ENCODE measurements at places on chromosomes 3 and 15.

GRCh38 chr3:8106921-8107320 lies 394.7 kb upstream of the LMCD1 start:
- no peak for DNase-seq

DNA sequence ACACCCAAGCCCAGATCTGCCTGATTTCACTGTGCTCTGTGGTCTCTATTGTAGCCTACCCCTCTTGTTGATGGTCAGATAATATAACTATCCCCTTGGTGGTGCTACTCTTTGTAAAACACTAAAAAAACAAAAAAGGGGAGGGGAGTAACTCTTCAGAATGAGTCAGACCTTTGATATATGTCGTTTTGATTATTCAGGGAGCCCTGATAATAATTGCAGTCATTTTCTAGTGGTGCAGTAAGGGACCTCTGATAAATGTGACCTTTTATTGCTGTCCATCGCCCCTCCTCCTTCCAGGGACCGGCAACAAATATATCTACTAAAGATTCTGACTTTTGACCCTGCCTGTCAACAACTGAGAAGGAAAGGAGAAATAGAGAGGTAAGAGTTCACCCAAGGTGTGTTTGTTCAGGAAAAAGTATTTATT lies 45.1 kb upstream of the MAGI1 start:
- DNase-seq, result no peak

DNA sequence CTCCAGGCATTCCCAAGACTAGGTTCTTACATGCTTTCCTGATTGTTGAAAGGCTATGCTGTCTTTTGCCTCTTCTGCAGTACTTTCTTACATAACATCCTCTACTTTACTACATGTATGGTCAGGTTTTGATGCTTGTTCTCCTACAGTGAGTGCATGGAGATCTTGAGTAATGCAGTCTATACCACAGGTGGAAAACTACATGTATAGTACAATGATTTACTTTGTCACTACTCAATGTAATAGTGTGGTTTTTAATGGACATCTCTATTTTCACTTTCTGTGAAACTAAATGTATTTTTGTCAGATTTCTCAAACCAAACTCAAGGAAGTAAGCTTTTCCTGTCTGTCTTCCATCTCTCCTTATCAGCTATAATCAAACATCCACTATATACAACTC lies 657.0 kb downstream of the TUSC7 start:
- DNase-seq, result no peak

- DNase-seq, result no peak
Observed at GRCh38 chr3:19576343-19576742, 357.7 kb downstream of the EFHB start.

- no peak for DNase-seq
Observed at GRCh38 chr15:42084465-42085235, 9.7 kb downstream of the PLA2G4D start.

GRCh38 chr15:92848852-92849598 lies 51.1 kb upstream of the CHD2 start:
- DNase-seq, result no peak

- DNase-seq, result no peak
Observed at GRCh38 chr3:126194713-126195305, 14.4 kb upstream of the ALDH1L1 start.

DNA sequence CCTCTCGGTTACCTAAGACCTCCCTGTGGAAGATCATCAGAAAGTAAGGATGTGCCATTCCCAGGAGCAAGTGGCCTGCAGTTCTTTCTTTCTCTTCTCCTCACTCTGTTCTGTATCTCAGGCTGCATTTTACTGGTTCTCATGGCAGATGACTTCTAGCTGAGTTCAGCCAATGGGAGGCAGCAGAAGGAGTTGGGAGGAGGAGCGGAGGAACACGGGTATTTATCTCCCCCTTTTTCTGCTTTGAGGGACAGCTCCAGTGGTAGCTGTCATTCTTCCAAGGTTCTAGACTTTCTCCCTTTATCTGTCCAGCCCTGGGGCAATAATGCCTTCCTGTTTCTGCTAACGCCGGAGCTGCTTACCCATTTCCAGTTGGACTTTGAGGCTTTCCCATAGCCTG lies 339.9 kb downstream of the NR2F2 start:
- no peak for DNase-seq

DNA sequence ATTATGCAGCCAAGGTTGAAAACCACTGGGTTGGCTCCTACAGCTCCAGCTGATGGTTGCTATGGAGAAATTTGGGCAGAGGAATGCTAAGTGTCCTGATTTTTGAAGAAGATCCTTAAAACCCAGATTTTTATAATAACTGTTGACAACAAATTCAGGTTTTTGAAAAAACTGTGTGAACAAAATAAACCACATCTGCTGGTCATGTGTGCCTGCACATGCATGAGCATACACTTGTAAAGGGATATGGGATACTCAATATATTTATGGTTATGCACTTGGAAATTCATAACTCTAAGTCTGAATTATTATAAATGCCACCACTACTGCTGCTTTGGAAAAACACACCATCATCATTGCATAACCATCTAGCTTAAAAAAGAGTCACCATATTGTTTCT lies 133.7 kb downstream of the THRB start:
- DNase-seq, result no peak

DNA sequence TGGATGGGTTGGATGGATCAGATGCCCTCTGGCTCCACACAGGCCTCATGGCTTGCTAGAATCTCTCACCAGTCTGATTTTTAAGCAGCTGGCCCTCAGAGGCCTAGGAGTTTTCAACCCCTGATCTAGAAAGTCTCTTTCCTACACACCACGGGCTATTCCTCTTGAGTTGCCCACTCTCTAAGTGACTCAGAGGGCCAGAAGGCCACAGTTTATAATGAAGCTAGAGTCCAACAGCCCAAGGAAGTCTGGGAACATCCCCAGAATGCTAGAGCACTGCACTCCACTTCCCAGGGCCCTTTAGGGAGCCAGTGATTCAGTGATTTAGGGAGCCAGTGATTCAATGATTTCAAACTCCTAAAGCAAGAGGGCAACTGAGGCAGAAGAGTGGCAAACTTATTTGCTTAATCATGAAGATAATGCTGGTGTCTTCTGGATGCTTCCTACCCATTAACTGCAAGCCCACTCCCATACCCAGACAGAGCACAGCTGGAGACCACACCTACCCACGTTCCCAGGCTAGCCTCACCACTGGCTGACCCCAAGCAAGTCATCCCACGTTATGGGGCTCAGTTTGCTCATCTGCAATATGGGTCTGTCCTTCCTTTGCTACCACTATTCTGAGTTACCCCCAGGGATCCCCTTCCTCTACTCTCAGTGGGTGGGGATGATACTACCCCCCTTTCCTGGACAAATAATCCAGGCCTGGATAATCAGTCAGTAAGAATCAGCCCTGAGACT lies 36.7 kb downstream of the ABTB1 start:
- no peak for DNase-seq

GRCh38 chr3:171465763-171466162 lies 5.6 kb upstream of the TNIK start:
- DNase-seq, result no peak

DNA sequence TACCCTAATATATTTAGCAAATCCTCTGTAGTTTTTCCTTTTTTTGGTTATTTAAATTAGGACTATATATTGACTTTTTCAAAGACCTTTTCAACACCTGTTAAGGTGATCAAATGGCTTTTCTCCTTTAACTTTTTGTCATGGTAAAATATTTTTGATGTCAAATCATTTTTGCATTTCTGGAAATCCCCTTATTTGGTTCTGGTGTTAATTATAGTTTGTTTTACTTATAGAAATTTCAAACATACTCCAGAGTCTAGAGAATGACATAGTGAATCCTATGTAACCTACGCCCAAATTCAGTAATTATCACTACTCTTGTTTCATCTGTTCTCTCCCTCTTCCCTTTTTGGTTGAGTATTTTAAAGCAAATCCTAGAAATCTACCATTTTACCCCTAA lies 121.3 kb upstream of the TBL1XR1 start:
- no peak for DNase-seq

GRCh38 chr3:107850681-107851080 lies 240.2 kb downstream of the CD47 start:
- no peak for DNase-seq

DNA sequence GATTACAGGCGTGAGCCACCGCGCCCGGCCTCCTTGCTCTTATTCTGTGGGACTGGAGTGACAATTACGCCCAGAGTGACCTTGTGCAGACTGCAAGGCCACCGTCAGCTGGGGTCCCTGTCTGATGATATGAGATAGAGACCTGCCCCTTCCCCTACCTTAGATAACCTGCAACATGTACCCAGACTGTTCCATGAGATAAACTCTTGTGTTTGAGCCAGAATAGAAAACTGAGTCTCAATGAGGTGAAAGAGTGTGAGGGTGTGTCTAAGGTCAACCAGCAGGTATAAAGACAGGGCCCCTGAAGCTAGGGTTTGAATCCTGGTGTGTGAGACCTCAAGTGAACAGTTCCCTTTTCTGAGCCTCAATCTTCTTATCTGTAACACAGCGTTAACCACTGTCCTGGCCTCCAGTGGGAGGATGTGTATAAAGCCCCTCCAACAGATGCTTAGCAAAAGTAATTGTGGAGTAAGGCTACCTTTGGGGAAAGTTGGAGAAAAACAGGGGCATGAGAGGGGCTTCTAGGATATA lies 6.0 kb downstream of the TADA3 start:
- no peak for DNase-seq

DNA sequence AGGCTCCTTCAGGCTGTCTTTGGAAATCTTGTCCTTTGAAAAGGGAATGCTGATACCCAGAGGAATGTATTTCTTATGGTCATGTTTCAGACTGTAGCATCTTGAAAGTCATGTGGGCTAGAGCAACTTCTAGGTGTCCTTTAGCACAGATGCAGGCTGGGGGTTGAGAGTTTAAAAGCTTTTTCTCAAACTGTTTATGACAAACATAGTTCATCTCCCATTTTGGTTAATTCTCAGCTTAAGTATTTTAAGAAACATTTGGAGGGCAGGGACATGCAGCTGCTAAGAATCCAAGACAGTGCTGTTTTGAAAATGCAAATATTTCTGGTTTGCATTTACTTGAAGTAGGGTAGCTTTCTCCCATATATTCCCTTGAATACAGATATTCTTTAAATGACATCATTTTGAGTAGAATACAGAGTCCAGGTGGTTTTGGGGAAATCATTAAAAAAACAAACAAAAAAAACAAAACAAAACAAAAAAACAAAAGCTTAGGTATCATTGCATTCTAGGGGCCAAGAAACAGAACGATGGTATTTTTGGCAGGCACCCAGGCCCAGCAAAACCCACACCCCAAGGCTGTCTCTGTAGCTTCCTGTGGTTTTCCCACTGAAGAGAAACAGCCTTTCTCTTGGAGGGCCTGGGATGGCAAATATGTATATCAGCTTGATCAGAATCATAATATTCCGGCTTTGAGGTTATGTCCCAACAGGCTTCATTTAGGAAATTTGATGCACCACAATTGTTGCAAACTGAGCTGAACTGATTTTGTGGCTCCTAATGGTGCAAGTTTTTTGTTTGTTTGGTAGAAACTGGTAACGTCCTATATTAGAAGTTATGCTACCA lies 120.0 kb downstream of the ATG7 start:
- no peak for DNase-seq

DNA sequence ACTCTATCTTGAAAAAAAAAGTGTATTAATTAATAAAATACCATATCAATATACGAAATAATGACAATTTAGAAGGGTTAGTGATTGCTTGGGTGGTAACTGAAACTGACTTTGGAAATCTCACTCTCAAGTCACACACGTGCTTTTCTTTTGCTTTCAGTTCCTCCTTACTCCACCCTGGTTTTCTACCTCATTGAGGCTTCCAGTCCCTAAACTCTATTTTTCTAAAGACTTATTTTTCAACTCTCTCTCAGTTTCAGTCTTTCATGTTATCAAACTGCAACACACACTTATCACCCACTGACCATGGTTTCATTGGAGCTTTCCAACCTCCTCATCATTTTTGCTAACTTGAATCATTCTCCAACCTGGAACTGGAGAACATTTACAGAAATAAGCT lies 23.5 kb downstream of the IL12A start:
- no peak for DNase-seq

- peak; percentile 23 for DNase-seq
Observed at GRCh38 chr3:168121184-168122017, 25.7 kb upstream of the GOLIM4 start.

- DNase-seq, result no peak
Observed at GRCh38 chr15:40306908-40307307, 827 bp downstream of the PLCB2 start.

- DNase-seq, result no peak
Observed at GRCh38 chr15:25346371-25346770, 92.5 kb downstream of the UBE3A start.

GRCh38 chr3:94258851-94259250 lies 196.0 kb downstream of the NSUN3 start:
- no peak for DNase-seq

GRCh38 chr3:116947809-116948208 lies 238.2 kb downstream of the TUSC7 start:
- no peak for DNase-seq

- DNase-seq, result no peak
Observed at GRCh38 chr3:129783470-129783869, 110.0 kb downstream of the TMCC1 start.

DNA sequence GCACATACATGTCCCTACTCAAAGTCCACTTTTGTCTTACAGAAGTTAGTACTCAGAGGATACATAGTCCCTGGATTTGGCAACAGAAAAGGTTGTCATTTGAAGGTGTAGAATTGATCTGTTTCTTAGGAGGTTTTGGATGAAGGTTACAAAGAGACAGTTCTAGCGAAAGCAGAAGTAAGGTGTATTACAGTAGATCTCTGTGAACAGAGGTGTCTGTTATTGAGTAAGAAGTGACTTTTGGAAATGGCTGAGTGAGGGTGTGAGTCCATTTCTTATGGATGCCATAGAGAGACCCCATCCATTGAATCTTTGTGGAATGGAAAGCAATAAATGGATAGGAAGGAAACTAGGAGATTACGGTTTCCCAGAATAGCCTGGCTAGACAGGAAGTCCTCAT lies 5.6 kb downstream of the ZNF662 start:
- DNase-seq, result no peak

DNA sequence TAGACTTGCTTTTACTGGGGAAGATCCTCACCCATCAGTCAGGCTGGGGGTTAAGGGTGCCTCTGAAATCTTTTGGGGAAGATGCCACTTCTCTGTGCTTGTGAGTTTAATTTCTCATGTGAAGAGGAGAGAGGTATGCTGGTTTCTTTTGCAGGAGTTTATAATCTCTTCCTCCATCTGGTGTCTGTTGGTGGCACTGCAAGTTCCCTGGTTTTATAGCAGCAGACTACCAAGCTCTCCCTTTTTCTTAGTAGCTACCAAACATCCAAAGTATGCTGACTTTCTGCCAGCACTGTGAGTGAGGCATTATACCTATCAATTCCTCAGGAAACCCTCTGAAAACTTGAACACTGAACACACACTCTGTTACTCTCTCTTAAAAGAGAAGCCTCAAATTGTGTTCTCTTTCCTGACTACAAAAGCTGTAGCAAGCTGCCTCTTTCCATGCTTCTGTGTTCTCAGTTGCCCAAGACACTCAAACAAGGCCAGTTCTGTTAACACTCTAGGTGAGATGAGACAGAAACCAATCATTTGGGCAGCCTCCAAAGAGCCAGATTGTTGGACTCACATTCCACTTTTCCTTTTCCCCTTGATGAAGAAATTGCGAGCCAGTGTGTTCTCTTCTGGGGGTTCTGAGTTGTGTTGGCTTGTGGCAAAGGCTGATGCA lies 299.5 kb downstream of the GAP43 start:
- peak; percentile 75 for DNase-seq

- DNase-seq, result no peak
Observed at GRCh38 chr3:132867956-132868355, 145.7 kb upstream of the NPHP3 start.

GRCh38 chr3:65936908-65937638 lies 101.6 kb downstream of the MAGI1 start:
- DNase-seq, result no peak

- DNase-seq, result no peak
Observed at GRCh38 chr3:197227780-197228574, 70.4 kb downstream of the DLG1 start.

Data from NCI-H446 treated with DMSO at 0.1 percent for 48 hours (cell line).